ENCODE measurements at places on chromosomes 2 and 18. TPM values are rescaled to one million over a fixed set of nuclear protein-coding genes. Genes with fewer than 3 reads are reported as not detected.

The SAG gene
- total RNA-seq: not detected

The OTX1 gene
- total RNA-seq: 0.10 TPM

The GAL3ST2 gene
- not detected for total RNA-seq

The CDK5R2 gene
- total RNA-seq: not detected

The MEP1B gene
- not detected for total RNA-seq

The CD226 gene
- total RNA-seq: 0.13 TPM

The GATA6 gene
- total RNA-seq: 3.8 TPM

The CCDC68 gene
- 5.9 TPM for total RNA-seq

The DPP10 gene
- total RNA-seq: not detected

The IL36G gene
- not detected for total RNA-seq

The CPLX4 gene
- total RNA-seq: not detected

The MYOM1 gene
- 0.05 TPM for total RNA-seq

The CYRIA gene
- total RNA-seq: 10.2 TPM

The TANK gene
- 79.9 TPM for total RNA-seq

The SCN2A gene
- under 0.01 TPM for total RNA-seq

The STK17B gene
- total RNA-seq: 8.5 TPM

The PDE11A gene
- total RNA-seq: under 0.01 TPM

The KLHL14 gene
- not detected for total RNA-seq

The UGT1A4 gene
- total RNA-seq: not detected

The GALNT14 gene
- total RNA-seq: 2.1 TPM

The AFF3 gene
- 0.49 TPM for total RNA-seq

The SGPP2 gene
- total RNA-seq: not detected

The THOC1 gene
- total RNA-seq: 20.8 TPM

The GCKR gene
- total RNA-seq: 3.7 TPM

The SLC5A7 gene
- total RNA-seq: not detected

The HRH4 gene
- total RNA-seq: not detected

The AFG3L2 gene
- 40.3 TPM for total RNA-seq

The GPR55 gene
- total RNA-seq: not detected

Measured in mammary microvascular endothelial cell (primary cell).